GM12864 (cell line): ENCODE measurements at places on chromosomes 6 and 20.

DNA sequence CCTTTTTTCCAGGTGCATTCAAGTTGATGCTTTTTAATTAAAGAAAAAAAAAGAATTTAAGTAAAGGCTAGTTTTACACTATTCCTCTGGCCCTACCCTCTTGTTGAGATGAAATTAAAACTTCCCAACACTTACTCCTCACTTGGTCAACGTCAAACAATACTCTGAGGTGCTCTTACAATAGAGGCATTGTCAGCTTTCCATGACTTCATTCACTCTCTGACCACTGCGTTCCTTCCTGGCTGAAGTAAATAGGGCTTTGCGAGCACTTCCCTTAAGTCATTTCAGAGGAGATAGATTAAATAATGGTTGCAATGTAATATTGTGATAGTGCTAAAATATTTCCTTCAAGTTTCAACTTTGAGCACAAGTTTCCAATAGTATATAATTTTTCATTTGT, 229.8 kb upstream of the CEP162 start:
- DNase-seq = no peak

DNA sequence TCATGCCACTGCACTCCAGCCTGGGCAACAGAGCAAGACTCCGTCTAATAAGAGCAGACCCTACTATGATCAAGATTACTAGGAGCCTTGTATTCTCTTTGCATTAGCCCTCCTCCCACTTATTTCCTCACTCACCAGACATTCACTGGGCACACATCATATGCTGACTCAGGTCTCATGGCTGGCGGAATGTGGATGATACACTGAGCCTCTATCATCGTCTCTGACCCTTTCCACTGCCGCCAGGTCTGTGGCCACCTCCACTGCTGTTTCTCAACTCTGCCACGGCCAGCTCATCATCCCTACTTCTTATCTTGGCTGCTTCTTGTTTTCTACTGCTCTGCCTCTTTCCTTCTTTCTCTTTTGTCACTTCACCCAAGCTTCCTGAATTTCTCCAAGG, 161.0 kb downstream of the BACH2 start:
- no peak for DNase-seq

GRCh38 chr6:151757506-151757955, 50.0 kb upstream of the ESR1 start:
- peak; percentile 90 for DNase-seq

GRCh38 chr6:20653085-20653479, 118.8 kb downstream of the CDKAL1 start:
- DNase-seq = no peak

DNA sequence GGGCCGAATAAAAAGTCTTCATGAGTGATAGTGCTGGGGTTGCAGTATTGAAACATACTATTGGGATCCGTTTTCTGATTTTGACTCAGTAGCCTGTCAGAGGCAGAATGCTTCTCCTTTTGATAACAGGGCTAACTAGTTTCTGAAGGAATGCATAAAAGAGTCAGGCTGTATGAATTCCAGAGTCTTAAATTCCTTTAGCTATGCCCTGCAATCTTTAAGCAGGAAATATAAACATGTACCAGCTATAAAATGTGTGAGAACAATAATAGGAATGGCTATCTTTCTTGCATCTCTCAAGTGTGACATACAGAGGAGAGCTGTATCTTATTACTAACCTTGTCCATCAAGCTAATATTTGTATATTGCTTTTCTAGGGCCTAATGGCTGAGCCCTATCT, 917.1 kb downstream of the KIF16B start:
- no peak for DNase-seq

- DNase-seq = no peak
Observed at GRCh38 chr6:46437671-46438221, 53.5 kb downstream of the RCAN2 start.

- DNase-seq = no peak
Observed at GRCh38 chr6:160131636-160132296, 10.2 kb downstream of the SLC22A1 start.

DNA sequence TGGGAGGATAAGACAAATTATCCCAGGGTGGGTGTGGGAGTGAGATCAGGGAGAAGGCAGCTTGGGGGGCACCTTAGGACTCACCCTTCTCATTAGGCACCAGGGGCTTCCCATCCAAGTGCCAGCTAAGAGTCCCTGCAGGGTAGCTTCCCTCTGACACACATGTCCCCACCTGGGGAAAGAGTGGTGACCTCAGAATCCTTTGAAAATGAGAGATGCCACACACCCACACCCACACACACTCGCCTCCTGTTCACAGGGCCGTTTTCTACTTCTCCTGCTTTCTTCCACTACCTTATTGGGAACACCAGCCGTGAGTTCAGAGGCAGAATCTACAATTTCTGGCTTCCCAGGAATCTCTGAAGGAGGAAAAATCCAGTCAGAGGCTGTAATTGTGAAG, 1.0 kb downstream of the AGER start:
- DNase-seq = no peak

DNA sequence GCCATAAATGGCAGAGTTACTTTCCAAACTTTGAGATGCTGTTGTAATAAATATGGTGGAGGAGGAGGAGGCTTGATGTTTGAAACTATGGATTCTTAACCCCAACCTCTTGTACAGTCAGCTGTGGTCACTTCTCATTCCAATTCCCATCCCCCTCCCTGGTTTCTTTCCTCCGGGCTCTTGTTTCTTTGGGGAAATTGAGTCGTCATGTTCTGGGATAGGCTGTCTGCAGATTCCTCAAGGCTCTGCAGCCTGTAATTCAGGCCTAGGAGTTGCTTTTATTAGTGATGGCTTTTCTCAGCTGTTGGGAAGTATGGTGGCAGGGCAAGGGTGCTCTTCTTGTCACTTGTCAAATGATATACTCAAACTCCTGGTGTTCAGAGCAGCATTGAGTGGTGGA, 2.6 kb downstream of the PTK7 start:
- DNase-seq = no peak

DNA sequence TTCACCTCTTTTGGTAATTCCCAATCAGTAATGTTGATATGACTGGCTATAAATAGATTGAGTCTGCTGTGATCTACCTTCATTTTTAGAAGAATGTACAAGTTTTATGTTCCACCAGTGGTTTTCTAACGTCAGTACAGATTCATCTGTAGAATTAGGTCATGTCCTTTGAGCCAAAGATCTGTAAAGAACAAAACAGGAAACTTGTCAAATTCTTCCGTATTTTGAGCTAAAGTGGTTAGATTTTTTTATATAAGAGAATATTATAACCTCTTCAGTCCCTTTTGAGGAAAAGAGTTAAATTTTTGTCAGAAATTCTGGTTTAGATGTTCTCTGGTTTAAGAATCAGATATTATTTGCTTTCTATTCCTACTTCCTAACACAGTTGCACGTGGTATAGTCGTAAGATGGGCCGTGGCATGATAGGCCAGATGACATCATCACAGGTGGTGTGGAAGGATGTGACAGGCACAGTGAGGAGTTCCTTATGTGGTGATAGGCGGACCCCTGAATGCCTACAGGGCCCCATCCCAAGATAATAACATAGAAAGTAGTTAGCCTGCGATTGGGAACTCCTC, 62.3 kb downstream of the SNX9 start:
- DNase-seq = no peak

DNA sequence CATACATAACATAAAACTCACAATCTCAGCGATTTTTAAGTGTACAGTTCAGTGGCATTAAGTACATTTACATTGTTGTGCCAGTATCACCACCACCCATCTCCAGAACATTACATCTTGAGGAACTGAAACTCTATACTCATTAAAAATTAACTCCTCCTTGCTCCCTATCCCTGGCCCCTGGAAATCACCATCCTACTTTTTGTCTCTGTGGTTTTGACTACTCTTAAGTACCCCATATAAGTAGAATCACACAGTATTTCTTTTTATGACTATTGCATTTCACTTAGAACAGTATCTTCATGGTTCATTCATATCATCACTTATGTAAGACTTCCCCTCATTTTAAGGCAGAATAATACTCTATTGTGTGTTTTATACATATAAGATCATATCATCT, 1108.1 kb downstream of the GRIK2 start:
- no peak for DNase-seq

DNA sequence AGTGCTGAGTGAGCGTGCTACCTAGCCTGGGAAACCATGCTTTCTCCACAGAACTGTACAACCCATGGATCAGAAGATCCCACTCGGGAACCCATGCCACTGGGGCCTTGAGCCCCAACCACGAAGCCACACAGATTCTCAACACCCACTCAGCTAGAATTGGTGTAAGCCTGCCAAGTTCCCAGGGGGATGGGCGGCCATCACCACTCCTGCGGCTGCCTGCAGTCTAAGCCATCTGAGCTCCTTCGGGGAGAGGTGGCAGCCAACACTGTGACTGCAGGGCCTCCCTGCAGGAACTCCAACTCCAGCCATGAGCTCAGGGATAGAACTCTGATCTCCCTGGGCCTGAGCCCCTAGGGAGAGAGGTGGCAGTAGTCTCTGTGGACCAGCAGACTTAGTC, 33.6 kb upstream of the SENP6 start:
- no peak for DNase-seq

DNA sequence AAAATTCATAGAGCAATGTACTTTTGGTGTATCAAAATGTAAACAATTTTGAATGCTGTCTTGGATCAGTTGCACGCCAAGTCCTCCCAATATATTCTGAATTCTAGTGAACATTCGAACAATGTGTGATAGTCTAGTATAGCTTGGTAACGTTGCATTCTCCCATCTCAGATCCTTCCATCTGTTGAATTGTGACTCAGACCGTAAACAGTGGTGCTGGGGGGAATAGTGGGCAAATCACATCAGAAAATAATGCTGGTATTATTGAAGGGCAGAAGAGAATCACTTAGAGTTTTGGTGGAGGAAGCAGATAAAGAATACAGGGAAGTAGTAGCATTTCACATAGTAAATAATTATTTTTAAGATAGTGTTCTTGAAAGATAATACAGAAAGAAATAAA, 45.7 kb upstream of the PBOV1 start:
- no peak for DNase-seq

DNA sequence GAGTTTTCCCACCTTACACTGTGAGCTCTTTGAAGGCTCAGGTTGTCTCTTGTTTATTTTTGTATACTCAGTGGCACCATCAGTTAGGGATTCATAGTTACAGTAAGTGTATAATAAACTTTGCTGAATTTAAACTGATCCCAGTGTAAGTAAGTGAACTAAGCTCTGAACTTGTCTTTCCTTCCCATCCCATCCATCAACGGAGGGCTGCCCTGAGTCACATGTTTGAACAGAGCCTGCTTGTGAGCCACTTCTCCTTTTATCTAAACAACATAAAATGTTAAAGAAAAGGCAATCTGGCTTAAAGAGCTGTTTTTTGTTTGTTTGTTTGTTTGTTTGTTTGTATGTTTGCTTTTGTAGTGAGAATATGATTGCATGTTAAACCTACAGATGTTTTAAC, 185.7 kb upstream of the MARCKS start:
- no peak for DNase-seq

GRCh38 chr20:62252342-62252966, 14.1 kb downstream of the OSBPL2 start:
- no peak for DNase-seq

- DNase-seq = no peak
Observed at GRCh38 chr6:20370393-20370792, 31.3 kb upstream of the E2F3 start.

- no peak for DNase-seq
Observed at GRCh38 chr20:36856691-36857635, 19.0 kb upstream of the TLDC2 start.

DNA sequence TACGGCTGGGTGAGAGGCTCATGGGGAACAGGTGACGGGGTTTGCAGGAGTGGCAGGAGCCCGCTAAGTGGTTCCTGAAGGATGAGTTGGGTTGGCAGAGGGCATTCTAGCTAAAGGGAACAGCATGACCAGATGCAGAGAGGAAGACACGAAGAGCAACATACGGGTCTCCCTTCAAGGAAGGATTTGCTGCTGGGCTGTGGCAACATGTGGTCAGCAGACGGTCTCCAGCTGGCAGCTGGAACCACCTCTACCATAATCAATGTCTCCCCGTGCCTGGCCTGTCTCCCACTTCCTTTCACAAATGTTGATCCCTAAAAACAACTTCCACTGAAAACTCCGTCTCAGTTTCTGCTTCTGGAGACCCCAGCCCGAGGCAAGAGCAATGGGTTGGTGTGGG, 80.6 kb upstream of the SULF2 start:
- no peak for DNase-seq

GRCh38 chr20:23125625-23126191, 39.6 kb upstream of the CD93 start:
- DNase-seq = no peak

- no peak for DNase-seq
Observed at GRCh38 chr6:37936906-37937305, 117.4 kb downstream of the ZFAND3 start.

DNA sequence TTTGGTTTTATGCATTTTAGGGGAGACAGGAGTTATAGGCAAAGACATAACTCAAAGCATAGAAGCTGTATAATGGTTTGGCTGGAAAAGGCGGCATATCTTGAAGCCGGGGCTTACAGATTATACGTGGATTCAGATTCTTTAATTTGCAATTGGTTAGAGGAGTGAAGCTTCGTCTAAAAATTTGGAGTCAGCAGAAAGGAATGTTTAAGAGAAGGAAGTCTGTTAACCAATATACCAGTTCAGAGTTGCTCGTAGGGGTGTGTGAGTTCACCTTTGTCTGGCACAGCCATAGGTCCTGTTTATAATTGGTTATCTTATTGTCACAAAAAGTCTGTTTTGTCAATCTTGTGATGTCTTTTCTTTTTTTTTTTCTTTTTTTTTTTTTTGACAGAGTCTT, 8.9 kb downstream of the ARHGAP40 start:
- DNase-seq = no peak

DNA sequence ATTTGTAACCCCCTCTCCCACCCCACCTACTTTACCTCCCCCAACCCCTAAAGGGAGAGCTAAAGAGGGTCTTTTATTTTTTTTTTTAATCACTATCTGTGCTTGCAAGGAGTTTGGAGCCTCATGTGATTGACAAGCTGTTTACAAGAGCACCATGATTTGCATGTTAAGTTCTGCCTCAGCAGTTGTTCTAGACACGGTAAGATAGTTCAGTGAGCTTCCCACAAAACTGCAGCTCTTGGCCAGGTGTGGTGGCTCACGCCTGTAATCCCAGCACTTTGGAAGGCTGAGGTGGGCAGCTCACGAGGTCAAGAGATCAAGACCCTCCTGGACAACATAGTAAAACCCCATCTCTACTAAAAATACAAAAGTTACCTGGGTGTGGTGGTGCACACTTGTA, 5.0 kb upstream of the PXDC1 start:
- DNase-seq = no peak

- DNase-seq = no peak
Observed at GRCh38 chr6:148750838-148751792, 4.3 kb downstream of the UST start.

- no peak for DNase-seq
Observed at GRCh38 chr6:130574146-130574545, 208.3 kb downstream of the TMEM200A start.

- no peak for DNase-seq
Observed at GRCh38 chr20:19367591-19367990, 155.1 kb downstream of the SLC24A3 start.

DNA sequence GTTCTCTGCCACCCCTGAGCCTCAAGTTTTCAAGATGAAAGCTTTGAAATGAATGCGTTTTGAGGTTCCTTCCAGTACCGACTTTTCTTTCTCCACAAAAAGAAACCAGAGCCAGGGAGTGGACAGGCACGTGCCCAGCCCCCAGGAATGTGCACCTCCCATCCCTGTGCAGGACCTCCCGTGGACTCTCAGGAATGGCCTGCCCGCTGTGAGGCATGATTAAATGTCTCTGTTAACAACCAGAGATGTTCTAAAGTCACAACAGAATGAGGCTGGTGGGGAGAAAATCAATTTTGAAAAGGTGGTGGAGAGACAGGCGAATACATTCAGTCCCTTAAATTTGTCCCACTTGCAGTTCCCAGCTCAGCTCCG, 1.5 kb downstream of the TGM3 start:
- no peak for DNase-seq
